ENCODE measurements at places on chromosomes 6 and 20.

DNA sequence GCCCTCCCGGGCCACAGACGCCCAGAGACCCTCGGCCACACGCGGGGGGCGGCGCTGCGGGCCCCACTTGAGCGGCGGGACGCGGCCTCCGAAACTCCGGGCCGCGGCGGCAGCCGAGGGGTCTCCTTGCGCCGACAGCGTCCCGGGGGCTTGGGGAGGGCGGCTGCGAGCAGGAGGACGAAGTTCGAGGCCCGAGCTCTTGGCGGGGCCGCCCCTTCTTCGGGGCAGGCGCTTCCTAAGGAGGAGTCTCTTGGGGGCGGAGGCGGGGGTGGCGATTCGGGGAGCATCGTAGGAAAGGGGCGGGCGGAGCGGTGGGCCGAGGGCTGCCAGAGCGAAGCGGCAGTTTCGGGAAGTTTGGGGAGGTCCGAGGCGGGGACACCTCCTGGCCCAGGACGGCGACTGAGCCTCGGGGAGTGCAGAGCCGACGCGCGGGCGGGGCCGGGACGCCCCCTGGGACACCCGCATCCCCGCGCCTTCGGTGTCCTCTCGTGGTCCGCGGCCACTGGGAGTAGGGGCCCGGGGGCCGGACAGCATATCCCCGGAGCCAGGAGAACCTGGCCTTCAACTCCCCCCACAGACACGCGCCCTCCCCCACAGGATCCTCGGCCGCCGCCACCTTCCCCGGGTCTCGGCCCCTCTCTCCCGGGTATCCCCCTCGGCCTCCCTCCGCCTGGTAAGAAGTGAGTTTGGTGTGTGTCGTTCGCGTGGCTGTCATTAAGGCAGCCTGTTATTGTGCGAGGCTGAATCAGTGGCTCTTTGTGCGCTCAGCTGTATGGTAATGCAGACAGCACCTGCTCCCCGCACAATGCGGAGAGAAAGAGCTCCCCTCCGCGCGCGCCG lies 613 bp upstream of the DLL1 start:
- peak; percentile 48 for DNase-seq

DNA sequence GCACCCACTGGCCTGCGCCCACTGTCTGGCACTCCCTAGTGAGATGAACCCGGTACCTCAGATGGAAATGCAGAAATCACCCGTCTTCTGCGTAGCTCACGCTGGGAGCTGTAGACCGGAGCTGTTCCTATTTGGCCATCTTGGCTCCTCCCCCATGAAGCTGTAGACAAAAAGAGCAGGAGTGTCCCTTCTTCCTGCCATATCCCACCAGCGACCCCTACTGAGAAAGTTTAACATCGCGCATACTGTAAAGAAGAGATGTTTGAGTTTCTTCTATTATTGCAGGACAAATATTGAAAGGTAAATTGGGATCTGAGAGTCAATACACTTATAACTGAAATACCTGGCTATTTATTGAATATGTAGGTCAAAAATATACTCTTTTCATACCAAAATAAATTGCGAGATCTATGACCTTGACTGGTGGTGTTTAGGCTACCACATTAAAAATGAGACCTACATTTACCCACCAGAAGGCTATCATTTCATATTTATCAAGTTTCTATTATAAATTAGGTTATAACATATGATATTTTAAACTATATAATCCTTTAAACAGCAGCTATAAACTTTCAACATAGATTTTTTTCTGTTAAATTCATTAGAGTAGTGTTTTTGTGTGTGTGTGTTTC lies 586.3 kb downstream of the HTR1B start:
- DNase-seq = no peak

- no peak for DNase-seq
Observed at GRCh38 chr6:158387578-158387977, 75.3 kb downstream of the TULP4 start.

DNA sequence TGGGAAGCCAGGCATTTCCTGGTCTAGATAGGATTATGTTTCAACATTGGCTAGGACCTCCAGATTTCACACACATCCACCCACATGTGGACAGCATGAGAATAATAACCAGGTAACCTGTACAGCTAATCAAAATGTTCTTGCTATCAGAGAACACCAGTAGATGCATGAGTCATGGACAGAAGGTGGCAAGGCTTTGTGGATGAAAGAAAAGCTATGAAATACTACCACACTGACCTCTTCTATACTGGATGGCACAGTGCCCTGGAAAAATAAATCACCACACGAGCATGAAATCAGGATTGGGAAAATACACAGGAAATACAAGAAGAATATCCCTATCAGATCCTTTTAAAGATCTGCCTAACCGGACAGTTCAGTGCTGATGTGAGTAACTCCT lies 113.0 kb downstream of the GMDS start:
- DNase-seq = no peak

GRCh38 chr20:7959484-7959883 lies 19.2 kb upstream of the HAO1 start:
- DNase-seq = no peak

- no peak for DNase-seq
Observed at GRCh38 chr20:12965212-12965869, 43.4 kb upstream of the SPTLC3 start.

DNA sequence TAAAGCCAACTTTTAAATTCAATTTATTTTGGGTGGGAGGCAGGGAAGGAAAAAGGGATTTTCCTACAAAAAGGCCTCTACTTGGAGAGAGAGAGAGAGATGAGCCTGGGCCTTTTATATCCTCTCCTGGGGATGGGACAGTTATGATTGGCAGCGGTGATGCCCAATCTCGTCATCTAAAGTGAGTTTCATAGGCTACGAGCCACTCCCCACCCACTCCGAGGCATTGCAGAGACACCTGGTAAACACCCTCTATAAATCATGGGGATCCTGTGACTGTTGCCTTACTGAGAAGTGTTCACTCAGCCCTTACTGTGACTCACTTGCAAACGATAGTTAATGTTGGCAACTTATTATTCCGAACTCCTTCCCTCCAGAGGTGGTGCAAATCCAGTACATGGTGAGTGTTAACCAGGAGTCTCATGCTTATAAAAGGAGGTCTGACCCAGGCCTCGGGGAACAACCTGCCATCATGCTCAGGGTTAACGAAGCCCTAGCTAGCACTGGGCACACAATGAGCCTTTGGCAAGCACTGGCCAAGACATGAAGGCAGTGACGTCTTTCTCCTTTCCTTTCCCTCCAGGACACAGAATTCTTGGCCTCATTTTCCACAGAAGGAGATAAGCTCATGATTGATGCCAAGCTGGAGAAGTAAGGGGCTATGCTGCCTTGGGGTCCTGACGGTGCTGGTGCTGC lies 20.5 kb downstream of the BPIFB4 start:
- no peak for DNase-seq

DNA sequence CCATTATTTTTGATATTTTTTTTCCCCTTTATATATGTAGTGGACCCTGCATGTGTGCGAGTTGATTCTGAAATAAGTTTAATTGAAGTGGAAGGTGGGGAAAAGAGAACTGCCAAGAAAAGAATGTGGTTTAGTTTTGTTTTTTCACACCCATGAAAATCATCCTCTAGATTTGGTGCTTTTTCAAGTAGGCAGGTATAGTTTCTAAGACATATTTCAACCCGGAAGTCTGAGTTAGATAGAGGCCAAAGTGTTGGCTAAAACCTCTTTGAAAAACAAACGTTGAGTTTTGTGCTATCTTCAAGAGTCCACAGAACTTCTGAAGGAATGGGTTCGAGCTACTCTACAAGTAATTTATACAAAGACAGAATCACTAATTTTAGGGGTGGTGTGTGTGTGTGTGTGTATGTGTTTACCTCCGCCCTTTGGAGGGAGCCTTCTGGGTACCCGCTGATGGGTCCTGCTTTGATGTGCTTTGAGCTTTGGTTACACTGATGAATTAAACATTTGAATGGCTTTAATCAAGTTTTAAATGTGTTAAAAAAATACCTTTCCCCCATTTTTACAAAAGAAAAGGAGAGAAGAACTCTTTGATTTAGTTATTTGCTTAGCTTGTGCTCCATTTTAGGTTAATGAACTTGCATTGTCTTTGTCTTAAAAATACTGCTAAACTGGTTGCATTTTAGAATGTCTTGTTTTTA lies 2.5 kb downstream of the RREB1 start:
- no peak for DNase-seq

GRCh38 chr20:32021091-32021490 lies 10.9 kb downstream of the CCM2L start:
- no peak for DNase-seq

DNA sequence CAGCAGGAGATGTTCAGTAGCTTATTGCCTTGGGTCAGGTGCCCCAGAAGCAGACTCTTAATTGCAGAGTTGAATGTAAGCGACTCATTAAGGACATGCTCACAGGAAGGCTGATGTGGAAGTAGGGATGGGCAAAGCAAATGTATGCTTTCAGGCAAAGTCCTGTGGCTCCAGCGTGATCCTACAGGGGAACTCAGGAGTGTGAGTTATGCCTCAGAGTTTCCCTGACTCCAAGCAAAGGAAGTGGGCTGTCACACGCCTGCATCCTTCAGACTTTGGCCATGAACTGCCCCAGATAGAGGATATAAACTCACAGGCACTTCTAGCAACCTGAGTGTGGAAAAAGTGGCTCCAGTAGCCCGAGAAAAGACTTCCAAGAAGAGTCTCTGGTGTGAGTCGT lies 64.9 kb upstream of the ZNF133 start:
- DNase-seq = no peak

- DNase-seq = no peak
Observed at GRCh38 chr20:58076405-58076804, 152.0 kb downstream of the ANKRD60 start.

DNA sequence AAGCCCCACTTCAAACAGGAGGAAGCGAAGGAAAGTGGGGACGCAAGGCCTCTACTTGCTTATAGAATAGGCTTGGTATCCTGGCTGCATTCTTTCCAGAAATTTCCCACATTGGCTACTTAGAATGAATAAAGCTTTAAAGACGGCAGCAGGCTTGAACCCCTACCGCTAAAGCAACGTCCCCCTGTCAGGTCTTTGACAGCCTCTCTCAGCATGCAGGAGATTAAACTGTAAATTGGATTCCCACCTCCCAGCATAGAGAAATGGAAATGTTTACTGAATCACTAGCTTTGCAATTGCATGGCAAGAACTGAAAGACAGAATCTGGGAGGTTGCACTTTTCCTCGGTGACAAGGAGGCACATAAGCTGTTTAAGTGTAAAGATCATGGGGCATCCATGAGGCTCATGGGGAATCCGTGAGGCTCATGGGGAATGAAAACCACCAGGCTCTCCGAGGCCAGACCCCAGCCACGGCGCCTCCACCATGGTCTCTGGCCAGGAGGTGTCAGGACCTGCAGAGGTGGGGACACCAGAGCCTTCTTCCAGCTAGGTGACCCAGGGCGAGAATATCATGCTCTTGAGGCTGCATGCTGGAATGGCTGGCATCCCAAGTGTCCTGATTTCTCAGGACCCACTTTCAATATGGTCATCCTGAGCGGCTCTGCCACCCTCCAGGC lies 10.3 kb downstream of the LEMD2 start:
- no peak for DNase-seq

DNA sequence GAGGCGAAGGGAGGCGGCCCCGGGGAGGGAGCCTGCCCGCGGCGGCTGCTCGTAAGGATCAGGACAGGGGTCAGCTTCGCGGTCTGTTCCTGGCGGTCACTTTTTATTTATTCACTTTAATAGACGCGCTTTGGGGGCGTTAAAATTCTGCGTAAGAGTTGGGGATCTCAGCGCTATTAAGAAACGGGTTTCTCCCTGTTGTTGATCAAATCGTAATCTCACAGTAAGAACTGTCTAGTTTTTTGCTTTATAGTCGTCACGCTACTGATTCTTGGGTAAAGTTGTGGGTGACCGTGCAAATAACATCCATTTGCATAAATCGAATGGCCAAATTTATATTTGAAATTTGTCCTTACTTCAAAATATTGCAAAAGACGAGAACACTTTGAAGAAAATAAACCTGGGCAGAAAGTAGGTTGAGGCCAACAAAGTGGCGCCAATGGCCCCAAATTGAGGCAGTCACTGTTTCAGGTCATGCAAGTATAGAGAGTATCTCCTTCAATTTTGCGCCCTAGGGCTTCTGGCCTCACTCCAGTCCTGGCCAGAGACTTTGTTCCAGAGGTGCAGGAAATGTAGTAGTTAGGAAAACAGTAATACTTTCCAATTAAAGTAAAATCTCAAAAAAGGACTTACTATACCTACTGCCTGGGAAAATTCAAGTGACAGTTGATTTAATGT lies 963 bp upstream of the RMND1 start:
- no peak for DNase-seq

- no peak for DNase-seq
Observed at GRCh38 chr20:50678169-50678898, 13.0 kb downstream of the RIPOR3 start.

- DNase-seq = no peak
Observed at GRCh38 chr6:49676671-49677281, 36.6 kb downstream of the CRISP2 start.

DNA sequence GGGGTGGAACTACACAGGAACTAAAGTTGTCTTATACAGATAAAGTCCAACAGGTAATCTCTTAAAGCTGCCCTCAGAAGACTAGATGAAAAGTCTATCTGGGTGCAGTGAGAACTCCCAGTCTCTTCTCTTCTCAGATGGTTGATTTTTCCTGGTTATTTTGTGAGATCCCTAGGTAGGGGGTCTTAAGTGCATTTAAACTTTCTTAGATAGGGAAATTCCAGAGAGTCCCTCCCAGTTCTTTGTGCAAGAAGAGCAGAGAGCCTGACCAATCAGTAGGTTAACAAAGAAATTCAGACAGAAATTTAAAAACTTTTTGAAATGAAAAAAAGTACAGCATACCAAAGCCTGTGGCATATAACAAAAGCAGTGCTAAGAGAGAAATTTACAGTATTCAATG lies 2.0 kb upstream of the GABRR2 start:
- DNase-seq = no peak

GRCh38 chr6:133631421-133631820 lies 257.5 kb upstream of the TCF21 start:
- DNase-seq = no peak

DNA sequence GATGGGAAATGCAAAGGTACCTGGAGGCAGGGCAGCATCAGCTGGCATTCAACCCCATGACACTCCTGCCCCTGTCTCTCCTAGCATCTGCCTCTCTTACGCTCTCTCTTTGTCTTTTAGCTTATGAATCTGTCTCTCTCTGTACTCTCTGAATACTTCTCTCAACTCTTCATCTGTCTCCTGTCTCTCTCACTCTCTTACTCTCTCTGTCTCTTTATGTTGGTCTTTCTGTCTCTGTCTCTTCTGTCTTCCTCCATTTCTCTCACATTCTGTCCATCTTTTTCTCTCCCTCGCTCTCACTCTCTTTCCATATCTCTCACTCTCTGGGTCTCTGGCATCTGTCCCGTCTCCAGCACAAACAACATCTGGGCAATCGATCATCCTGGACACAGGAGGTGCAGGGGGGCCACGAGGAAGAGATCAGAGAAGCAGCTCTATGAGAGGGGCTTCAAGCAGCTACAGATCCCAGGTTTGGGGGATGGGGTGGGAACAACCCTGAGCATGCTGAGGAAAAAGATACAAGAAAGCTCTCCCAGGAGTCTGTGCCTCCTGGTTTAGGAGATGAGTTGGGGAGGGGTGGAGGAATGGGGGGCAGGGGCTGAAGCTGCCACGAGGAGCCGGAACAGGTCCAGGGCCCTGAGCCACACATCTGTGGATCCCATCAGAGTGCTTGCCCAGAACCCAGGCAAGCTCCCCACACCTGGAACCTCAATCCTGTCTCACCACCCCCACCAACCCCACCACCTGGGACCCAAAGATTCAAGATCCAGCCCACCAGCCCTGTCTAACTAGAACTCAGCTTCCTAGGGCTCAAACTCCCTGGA lies 2.4 kb downstream of the COL11A2 start:
- no peak for DNase-seq

GRCh38 chr20:41047975-41048305 lies 19.3 kb downstream of the TOP1 start:
- DNase-seq = no peak
